ENCODE measurements at places on chromosomes 13 and 19.
A peak's percentile ranks its signal among the peaks of the same experiment; 100 is the strongest.

DNA sequence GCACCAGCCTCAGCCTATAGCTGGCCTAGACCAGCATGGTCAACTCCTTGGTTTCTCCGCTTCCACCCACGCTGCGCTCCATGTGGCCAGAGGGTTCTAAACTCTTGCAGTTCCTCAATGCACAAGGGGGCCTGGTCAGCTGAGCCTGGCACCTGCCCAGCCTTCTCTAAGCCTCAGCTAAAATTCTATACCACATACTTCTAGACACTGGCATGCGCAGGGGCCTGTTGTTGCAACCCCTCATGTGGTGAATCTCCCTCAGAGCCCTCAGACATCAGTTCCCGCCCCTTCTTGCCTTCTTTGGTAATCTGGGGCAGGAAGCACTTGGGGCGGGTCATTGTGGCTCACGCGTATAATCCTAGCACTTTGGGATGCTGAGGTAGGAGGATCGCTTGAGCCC lies 19.7 kb upstream of the LDLR start:
- no peak for DNase-seq

DNA sequence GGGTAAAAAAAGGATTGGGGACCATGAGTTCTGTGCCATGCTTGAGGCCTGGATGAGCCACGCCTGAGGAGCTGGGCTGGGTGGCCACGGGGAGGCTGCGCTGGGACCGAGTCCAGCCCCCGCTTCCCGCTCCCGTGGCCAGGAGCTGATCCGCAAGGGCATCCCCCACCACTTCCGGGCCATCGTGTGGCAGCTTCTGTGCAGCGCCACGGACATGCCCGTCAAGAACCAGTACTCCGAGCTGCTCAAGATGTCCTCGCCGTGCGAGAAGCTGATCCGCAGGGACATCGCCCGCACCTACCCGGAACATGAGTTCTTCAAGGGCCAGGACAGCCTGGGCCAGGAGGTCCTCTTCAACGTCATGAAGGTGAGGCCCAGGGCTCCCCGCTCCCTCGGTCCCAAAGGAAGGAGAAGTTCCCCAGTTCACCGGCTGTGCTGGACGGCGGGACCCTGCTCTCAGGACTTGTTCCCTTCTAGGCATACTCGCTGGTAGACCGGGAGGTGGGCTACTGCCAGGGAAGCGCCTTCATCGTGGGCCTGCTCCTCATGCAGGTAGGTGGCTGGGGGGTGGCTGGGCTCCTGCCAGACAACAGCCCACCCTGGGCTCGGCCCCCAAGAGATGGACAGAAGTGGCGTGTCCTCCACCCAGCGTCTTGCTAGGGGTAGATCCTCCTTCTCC lies 18.9 kb downstream of the EVI5L start:
- DNase-seq, result no peak

DNA sequence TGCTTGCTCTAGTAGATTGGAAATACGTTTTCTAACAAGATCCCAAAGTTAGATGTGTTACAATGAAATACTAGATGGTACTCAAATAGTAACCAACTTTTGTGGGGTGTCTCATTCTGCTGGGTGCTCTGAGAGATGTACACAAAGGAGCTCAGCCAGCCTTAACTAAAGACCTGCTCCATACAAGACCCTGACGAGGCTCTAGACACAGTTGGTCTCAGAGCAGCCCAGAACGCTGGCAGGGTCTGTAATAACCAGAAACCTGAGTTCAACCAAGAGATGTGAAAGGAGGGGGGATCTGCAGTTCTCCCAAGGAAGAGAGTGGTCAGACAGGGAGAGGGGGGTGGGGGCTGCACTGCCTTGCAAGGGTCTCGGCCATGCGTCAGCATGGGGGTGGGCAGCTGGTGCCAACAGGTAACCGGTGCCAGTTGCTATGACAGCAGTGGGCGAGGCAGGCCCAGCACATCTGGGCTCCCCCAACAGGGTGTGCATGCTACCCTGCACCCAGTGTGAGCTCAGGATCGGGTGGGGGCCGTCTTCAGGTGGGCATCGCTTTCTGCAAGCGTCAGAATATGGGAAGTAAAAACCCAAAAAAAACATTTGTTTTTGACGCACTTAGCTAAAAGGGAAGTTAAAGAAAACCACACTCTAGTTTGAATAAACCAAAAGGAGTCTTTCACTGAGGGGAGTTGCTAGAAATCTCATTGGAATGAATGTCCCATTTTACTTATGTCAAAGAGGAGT lies 68.0 kb upstream of the GPR183 start:
- no peak for DNase-seq

- no peak for DNase-seq
These were observed 1.3 kb upstream of the HNRNPL start for GRCh38 chr19:38850976-38851621.

GRCh38 chr13:33992881-33993336 lies 175.0 kb downstream of the RFC3 start:
- no peak for DNase-seq

DNA sequence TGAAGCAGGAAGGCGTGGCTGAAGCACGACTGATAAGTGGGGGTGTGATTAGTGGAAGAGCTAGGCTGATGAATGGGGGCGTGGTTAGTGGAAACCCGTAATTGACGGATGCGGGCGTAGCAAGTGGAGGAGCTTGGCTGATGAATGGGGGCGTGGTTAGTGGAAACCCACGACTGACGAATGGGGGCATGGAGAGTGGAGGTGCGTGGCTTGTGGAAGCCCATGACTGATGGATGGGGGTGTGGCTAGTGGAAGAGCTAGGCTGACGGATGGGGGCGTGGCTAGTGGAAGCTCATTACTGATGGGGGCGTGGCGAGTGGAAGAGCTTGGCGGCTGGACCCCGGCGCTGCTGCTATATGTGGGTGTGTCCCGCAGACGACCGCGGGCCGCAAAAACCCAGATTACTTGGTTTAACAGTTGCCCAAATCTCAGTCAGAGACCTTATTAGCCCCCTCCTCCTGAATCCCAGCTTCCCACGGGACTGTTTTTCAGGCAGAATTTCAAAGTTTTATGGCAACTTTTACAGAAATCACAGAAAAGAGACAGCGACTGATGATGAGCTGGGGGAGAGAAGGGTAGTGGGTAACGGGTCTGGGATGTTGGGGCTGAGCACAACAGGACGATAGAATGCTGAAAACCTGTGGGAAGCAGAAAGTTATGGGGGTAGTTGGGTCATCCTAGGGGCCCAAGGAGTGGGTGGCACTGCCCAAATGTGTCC lies 9.0 kb upstream of the MEIS3 start:
- peak; percentile 65 for DNase-seq

DNA sequence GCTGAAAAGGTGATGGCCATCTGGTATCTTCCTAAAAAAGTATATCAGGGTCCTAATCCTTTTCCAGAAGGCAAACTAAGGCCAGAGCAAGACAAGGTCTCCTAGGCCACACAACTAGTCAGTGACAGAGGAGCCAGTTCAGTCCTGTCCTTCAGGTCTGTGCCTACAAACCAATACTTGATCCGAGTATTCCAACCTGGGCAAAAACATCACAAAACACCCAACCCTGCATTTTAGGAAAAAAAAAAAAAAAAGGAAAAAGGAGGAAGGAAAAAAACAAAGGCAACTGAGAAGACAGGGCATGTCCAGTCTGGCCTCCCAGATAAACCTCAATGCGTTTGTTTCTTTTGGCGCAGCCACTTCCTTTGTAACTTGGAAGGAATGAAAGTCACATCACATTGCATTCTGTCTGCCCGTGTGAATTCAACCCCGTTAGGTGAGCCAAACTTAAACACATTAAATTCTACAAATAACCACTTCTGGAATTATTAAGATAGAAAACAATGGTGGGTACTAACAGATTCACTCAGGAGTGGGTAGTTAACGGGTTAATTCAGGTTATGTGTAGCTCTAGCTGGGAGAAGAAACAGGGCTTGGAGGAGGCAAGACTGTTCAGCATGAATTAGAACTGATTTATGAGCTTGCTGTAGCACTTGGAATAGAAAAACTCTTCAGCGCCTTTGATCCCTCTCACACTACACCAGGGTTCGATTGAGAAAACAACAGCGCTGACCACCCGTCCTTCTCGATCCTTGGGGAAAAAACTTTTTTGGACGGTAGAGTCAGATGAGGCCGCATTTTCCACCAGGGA lies 43.0 kb upstream of the HNRNPA1L2 start:
- no peak for DNase-seq

DNA sequence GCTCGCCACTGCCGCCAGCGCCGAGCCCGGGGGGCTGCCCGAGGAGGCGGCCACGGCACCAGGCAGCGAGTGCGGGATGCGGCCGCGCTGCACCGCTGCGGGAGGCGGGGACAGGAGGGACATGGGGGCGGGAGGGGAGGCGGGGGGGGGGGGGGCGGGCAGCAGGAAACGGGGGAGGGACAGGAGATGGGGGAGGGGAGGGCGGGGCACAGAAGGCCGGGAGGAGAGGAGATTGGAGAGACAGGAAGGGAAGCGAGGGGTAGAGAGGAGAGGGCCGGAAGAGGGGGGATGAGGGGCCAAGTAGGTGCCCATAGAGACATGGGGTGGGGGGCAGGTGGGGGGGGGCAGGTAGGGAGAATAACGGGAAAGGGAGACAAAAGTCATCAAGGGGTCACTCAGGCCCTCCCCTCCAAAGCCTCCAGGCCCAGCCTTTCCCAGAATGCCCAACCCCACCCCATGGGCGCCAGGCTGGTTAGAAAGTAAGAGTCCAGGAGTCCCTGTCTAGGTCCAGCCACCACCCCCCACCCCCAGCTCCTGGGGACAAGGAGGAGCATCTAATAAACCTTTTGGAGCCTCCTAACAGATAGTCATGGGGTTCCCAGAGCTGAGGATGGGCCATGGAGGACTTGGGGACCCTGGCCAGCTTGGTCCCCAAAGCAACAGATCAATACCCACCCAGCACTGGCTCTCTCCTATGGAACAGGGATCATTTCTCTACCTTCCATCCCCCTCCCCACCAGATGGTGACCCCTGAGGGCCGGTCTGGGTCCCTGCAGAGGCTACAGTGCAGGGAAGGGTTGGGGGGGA lies 9.5 kb downstream of the NR2F6 start:
- DNase-seq, result no peak

- DNase-seq, result no peak
These were observed 3.2 kb downstream of the NAPA start for GRCh38 chr19:47511681-47512080.

DNA sequence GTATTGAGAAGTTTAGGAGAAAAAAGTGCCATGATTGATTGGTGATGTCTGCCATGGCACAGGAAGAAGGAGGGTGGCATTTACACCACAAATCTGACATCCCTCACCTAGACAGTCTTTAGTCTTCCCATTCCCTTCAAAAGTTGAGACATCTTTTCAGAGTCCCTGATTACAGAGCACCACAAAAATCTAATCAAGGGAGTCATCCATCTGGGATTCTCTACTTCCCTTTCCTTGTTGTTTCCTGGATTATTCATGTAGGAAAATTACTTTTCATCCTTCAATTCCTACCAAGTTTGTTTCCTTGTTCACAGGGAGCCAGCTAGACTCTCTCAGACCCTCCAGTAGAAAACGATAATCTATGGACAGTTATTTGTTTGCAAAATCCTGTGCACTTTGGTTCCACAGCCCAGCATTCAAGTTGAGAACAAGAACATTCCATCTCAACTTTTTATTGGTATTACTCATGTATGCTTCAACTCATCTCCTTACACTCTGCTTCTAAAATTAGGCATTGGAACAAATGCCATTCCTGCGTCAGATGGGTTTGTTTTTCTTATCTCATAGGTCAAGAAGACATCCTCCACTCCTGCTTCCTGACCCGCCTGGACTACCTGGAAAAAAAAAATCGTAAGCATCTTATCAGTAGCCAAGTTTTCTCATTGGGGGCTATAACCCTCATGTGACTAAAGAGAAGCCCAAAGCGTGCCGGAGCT lies 259.9 kb downstream of the FOXO1 start:
- DNase-seq, result no peak

DNA sequence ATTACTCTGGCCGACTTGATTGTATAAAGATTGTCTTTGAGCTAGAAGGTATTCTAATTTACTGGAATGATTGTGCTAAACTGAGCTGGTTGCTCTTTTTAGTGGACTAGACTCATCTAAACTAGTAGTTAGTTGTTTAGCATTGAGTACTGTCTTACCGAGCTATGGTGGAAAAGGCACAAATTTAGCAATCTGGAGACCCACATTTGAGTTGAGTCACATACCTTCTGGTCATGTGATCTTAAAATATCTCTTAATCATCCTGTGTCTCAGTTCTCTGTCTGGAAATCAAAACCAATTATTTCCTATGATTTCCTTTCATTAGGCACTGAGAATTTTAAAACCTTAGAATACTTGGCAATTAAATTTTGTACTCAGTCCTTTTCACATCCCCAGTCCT lies 349.5 kb downstream of the IRS2 start:
- DNase-seq, result no peak

DNA sequence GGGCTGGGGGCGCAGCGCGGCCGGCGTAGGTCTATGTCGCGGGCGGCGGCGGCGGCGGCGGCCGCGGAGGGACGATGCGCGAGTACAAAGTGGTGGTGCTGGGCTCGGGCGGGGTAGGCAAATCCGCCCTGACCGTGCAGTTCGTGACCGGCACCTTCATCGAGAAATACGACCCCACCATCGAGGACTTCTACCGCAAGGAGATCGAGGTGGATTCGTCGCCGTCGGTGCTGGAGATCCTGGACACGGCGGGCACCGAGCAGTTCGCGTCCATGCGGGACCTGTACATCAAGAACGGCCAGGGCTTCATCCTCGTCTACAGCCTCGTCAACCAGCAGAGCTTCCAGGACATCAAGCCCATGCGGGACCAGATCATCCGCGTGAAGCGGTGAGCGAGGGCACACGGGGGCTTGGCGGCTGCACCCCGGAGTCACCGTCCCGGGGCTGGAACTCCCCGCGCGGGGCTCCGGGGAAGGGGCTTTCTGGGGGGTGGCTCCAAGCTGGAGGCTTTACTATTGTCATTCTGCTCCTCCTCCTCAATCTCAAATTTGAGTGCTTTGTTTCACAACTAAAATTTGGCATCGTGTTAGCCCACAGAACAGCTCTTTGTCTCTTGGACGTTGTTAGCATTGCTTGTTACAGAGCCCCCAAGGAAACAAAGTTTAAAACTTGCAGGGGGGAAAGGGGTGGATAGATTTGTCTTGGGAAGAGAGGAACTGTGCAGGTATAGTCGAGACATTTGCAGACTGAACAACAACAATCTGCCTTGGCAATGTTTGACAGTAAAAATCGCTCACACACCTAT lies 630 bp downstream of the RAP2A start:
- no peak for DNase-seq

Data from GM18507 (cell line).